ENCODE measurements at places on chromosomes 1 and 21.

- no peak for DNase-seq
Observed at GRCh38 chr1:85314726-85315125, 38.3 kb upstream of the BCL10 start.

DNA sequence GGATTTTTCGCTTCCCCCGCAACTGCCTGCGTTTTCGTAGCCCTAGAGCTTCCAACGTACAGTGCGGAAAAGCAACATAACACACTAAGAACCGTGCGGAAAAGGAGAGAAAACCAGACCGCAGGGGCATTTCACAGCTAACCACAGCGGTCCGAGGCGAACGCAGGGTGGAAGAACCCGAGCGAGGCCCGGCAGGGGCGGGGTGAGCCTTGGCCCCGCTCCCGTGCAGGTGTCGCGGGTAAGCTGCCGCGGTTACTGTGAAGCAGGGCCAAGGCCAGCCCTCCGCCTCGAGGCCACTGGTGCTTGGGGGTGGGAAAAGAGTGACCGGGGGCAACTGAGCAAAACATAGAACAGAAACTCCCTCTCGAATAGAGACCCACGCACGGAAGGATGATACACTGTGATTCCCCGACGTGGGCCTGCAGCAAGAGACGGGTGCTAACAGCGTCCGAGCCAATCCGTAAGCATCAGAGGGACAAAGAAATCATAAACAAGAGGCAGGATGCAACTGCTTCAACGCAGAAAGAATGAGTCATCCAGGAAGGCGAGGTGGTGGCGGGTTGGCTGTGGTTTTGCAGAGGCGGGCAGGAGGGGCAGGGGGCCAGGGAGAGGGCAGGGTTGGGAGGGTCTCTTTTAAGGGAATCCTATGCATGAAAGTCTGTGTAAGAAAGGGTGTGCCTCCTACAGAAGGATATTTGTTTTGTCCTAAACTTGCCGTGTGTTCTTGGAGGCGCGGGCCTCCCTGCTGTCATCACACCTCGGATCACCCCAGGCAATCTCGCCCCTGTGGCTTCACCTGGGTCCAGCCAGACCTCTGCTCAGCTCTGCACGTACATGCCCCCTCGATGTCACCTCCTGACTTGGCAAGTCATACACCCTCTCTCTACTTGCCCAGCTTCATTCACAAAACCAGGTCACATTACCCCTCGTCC lies 7.3 kb downstream of the GNG4 start:
- DNase-seq = peak; percentile 47

DNA sequence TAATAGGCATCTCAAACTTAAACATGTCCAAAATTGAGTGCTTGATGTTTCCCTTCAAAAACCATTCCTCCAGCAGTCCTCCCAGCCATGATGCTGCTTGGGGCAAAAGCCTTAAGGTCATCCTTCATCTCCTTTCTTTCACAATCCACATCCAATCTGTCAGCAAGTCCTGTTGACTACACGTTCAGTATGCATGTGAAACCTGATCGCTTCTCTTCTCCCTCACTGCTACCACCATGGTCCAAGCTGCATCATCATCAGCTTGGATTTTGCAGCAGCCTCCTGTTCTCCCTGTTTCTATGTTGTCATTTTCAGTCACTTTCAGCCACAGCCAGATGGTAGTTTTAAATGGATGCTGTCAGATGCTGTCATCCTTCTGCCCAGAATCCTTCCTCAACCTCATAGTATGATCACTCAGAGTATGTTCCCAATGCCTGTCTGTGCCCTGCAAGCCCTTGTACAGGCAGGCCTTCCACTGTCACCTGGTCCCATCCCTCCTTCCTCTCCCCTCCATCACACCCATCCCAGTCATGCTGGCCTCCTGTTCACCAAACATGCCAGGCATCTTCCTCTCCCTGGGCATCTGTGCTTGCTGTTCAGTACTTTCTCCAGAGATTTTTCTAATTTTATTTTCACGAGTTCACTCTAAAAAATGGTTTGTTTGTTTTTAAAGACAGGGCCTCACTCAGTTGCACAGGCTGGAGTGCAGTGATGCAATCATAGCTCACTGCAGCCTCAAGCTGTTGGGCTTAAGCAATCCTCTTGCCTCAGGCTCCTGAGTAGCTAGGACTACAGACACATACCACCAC lies 66.0 kb downstream of the SYDE2 start:
- no peak for DNase-seq

GRCh38 chr1:201259476-201260235 lies 23.6 kb upstream of the PKP1 start:
- DNase-seq = no peak

- DNase-seq = no peak
Observed at GRCh38 chr1:16129921-16130543, 25.8 kb downstream of the EPHA2 start.

DNA sequence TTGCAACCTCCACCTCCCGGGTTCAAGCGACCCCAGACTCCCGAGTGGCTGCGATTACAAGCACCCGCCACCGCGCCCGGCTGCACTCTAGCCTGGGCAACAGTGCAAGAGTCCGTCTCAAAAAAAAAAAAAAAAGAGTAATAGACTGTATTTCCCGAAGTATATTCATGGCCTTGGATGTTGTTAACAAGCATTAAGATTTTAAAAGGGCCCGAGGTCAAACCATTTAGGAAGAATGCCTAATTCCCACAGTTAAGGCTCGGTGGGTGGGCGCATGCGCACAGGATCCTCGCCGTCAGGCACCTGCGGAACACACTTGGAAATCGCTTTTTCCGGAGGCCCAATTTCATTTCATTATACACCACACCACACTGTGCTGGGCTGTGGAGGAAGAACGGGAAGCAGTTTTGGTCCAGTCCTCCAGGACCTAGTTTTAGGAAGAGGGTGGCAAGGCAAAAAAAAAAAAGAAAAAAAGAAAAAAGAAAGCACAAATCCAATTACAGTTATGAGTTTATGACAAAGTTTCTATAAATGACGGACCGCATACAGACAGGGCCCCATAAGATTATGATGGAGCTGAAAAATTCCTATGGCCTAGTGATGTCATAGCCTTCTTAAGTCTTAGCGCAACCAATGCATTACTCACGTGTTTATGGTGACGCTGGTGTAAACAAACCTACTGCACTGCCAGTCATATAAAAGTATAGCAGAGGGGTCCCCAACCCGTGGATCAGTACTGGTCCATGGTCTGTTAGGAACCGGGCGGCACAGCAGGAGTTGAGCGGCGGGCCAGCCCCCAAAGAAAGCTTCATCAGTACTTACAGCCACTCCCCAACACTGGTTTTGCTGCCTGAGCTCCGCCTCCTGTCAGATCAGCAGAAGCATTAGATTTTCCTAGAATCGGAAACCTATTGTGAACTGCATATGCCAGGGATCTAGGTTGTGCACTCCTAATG lies 38.2 kb downstream of the H3-3A start:
- peak; percentile 21 for DNase-seq

DNA sequence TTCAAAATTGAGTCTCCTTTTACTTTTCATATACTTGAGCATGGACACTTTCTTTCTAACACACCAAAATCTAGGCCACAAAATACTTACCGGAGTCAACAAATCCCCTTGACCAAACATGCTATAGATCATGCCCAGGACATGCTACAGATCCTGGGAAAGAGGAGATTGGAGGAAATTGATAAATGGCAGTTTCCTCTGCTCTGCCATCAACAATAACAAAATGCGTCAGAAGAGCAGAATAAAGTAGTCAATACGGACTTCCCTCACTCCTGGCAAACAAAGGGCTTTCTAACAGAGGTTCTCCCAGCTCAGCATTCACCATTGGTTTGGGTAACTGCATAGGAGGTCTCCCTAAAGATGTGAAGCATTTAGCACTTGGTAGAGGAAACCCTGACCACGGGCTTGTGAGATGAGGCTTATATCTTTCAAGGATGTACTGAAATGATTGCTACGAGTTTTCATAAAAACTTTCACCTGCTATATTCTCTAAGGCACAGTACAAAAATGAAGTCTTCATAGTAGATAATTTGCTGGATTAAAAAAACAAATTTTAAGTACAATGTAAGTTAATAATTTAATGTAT lies 283.8 kb upstream of the RUNX1 start:
- no peak for DNase-seq

DNA sequence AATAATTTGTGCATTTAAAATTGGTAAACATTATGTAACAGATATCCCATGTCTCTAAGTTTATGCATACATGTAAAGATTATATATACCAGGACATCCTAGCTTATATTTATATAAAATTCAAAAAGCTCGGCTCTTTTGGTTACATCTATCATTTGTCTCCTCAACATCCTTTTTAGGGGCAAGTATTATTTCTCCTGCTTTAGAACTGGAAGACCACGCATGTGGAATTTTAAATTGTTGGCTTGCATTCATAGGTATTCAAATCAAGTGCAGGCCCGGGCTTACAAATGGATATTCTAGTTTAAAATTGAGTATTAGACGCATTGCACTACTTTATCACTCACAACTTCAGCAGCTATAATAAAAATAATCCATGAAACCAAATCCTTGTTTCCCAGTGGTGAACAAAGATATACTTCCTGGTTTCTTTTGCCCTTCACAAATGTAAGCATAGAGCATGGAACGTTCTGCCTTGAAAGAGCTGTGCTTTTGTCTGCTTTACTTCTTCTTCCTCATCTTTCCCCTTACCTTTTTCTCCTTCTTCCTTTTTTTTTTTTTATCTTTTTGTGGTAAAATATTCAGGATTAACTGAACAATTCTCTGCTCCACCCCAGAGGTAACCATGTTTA lies 57.1 kb downstream of the DDAH1 start:
- DNase-seq = no peak

DNA sequence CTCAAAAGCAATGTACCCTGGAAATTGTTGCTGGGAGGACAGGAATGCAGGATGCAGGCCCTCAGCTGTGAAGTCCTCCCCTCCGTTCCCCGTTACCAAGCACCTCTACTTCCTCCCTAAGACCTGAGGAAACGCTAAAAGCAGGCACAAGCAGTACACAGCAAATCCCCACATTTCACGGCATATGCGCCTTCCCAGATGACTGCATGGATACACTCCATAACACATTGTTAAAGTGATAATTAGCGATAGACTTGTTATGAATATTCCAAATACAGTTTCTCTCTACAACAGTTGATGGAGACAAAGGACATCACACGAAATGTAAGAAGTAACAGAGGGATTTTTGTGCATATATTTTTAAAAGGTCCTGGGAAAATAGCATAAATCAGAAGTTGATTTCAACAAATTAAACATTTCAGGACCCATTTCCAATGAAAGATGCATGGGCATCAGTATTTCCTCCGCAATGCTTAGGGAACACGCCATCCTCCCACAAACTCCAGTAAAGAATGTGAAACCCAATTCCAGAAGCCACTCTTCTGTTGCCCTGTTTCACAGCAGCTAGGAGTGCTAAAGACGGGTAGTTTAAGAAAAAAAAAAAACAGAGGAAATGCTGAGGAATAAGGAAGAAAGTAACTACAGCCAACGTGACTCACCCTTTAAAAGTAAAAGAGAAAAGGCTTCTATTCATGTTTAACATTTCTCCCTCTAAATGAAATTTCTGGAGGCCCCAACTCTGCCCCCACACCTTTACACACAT lies 75.5 kb downstream of the HIVEP3 start:
- DNase-seq = no peak

GRCh38 chr1:116433275-116434257 lies 60.5 kb downstream of the ATP1A1 start:
- no peak for DNase-seq

GRCh38 chr1:171610385-171610784 lies 11.7 kb upstream of the MYOCOS start:
- no peak for DNase-seq

DNA sequence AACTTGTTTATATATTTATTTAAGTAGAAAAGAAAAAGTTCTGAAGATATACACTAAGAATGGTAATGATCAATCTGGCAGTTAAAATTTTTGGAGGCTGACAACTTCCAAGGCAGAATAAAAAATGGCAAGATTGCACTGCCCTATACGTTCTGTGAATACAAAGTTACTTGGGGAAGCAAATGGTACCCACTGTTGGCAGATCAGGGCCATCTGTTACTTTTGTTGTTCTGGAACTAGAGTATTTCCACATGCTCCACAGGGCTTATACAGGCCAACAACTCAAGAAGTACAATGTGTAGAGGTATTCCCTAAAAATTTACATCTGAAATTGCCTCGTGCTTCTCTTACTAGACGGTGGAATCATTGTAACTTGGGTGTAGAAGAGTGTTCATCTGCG lies 53.2 kb downstream of the AHCTF1 start:
- DNase-seq = no peak

- DNase-seq = no peak
Observed at GRCh38 chr1:26996024-26996423, 2.5 kb downstream of the TRNP1 start.

DNA sequence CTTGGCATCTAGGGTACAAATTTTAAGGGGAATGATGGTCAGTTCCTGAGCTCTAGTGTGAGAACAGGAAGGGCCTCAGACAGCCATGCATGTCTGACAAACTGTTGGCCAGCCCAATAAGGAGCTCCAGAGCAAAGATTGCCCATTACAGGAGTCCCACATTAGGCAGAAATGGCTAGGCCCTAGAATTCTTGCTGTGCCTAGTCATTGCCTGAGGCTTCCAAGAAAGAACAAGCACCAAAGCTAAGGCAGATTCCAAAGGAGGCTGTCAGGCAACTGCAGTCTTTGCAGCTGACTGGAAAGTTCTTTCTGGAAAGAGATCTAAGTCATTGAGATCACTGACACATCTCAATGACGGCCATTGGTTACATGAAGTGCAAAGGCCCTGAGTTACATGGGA lies 3.9 kb upstream of the STIL start:
- DNase-seq = no peak

- no peak for DNase-seq
Observed at GRCh38 chr1:185213091-185213490, 56.1 kb downstream of the SWT1 start.

GRCh38 chr1:207891148-207891547 lies 19.8 kb downstream of the CD34 start:
- no peak for DNase-seq

- DNase-seq = no peak
Observed at GRCh38 chr1:43893006-43893405, 40.6 kb upstream of the ARTN start.

GRCh38 chr1:187839873-187840272 lies 1011.1 kb downstream of the PLA2G4A start:
- DNase-seq = no peak

GRCh38 chr1:162317621-162318020 lies 59.0 kb downstream of the SPATA46 start:
- no peak for DNase-seq

DNA sequence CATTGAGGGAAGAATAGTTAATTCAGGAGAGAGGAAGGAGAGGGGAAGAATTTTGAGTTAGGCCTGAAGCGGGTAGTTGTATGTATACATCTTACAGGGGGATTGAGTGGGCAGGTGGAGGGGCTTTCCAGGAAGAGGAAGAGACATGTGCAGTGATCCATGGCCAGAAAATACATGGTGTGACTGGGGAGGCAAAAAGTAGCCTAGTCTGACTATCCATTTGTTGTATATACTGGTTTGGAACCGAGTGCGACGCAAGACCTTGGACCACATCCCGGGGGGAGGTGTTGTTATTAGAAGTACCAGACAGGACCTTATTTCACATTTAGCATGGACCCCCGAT lies 158.3 kb downstream of the SDCCAG8 start:
- no peak for DNase-seq

DNA sequence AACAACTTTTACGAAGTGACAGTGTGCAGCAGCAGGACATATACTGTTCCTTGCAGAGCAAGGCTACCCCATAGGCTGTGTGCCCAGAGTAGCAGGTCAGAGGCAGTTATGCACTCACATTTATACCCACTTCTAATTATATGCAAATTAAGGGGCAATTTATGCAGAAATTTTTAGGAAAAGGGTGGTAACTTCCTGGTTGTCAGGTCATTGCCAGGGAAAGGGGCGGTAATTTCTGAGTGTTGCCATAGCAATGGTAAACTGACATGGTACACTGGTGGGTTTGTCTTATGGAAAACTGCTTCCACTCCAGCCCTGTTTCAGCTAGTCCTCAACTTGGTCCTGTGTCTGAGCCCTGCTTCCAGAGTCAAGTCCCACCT lies 12.0 kb upstream of the SLAMF1 start:
- DNase-seq = no peak

Data from effector CD4-positive, alpha-beta T cell (primary cell).